CD8-positive, alpha-beta memory T cell (primary cell): ENCODE measurements at places on chromosomes 12 and 14. TPM values are rescaled to one million over a fixed set of nuclear protein-coding genes. Genes with fewer than 3 reads are reported as not detected.

Gene B4GALNT1
- total RNA-seq = 2.9 TPM

Gene CCDC196
- not detected for total RNA-seq

Gene NPFF
- not detected for total RNA-seq

Gene TPCN1
- 24.1 TPM for total RNA-seq

Gene FAM181A
- total RNA-seq = not detected

Gene DCN
- not detected for total RNA-seq

Gene POTEM
- not detected for total RNA-seq

Gene KRT73
- not detected for total RNA-seq

Gene BDKRB1
- total RNA-seq = not detected

Gene APOLD1
- total RNA-seq = 2.7 TPM

Gene RD3L
- not detected for total RNA-seq

Gene SVOP
- not detected for total RNA-seq
